ENCODE measurements at places on chromosomes 1 and 21.

GRCh38 chr21:35071347-35071746 lies 22.2 kb upstream of the RUNX1 start:
- no peak for DNase-seq

GRCh38 chr1:67632811-67633655 lies 52.0 kb upstream of the GADD45A start:
- no peak for DNase-seq

- no peak for DNase-seq
These were observed 566.2 kb upstream of the RGS18 start for GRCh38 chr1:191592039-191592438.

- DNase-seq = peak; percentile 58
These were observed 7.7 kb downstream of the AIM2 start for GRCh38 chr1:159068886-159069285.

GRCh38 chr1:20521960-20522861 lies 14.3 kb upstream of the MUL1 start:
- DNase-seq = peak; percentile 79

DNA sequence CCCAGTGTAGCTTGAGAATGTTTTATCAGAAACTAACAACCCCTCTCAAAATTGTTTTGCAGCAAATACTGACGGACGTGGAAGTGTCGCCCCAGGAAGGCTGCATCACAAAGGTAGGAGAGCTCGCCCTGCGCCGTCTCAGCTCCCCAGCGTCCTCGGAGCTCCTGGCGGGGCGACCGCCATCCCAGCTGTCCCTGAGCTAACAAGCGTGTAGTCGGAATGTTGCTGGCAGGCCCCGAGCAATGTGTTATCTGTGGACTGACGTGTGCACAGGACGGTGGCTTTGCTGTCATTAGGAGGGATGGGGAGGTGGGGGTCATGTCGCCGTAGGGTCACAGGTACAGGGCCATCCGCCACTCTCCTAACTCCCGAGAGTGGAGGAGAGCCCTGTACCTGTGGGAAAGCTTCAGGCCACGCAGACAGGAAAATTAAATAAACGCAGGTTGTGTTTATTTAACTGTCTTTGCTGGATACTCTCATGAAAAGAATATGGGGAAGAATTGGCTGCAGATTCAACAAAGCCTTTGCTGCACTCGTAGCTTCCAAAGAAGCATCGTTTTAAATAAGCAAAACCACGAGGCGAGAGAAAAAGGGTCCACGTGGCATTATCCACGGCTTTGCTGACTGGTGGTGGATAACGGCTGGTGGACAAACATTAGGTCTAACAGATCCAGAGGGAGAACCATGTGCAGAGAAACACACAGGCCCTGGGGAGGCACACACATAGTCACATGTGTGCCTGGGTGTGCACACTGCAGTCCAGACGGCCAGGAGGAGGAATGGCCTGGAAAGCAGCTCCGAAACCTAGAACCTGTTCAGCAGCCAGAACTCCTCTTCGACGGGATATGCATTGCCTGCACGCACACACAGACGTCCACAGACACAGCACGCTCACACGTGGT lies 175.3 kb downstream of the PRDM16 start:
- no peak for DNase-seq

- peak; percentile 44 for DNase-seq
These were observed 77.0 kb downstream of the CTH start for GRCh38 chr1:70487910-70488665.

GRCh38 chr1:242754926-242755325 lies 230.4 kb upstream of the PLD5 start:
- DNase-seq = no peak

- no peak for DNase-seq
These were observed 8.3 kb downstream of the TNR start for GRCh38 chr1:175735144-175735543.

DNA sequence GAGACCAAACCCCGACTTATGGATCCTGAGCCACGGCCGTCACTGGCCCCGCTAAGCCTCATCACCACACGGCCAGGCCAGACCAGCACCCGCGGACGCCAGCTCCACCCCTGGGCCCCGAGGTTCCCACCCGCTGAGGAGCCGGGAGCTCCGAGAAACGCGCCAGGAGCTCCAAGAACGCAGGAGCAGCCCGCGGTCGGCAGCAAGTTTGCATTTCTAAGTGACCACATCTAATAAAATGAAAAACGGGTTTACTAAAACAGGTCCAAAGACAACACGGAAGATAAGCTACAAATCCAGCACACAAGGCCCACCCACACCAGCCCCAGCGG lies 8.1 kb upstream of the C1QTNF12 start:
- DNase-seq = no peak

DNA sequence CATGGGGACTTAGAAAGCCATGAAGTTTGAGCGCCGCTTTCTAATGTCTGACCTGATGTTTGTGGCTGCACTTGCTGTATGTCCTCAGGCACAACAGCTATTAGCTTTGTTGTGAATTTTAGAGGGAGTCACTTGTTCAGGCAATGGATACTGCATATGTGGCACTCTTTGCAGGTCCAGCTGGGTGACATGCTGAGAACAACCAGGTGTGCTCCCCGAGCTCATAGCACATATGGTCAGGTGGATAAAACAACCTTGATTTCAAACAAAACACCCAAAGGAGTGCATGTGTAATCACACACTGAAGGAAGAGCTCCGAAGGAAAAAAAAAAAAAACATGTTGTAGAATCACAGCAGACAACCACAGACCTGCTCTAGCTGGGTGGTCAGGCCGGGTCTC lies 178.6 kb downstream of the BACH1 start:
- no peak for DNase-seq

GRCh38 chr1:243499248-243499647 lies 243.4 kb downstream of the SDCCAG8 start:
- no peak for DNase-seq

DNA sequence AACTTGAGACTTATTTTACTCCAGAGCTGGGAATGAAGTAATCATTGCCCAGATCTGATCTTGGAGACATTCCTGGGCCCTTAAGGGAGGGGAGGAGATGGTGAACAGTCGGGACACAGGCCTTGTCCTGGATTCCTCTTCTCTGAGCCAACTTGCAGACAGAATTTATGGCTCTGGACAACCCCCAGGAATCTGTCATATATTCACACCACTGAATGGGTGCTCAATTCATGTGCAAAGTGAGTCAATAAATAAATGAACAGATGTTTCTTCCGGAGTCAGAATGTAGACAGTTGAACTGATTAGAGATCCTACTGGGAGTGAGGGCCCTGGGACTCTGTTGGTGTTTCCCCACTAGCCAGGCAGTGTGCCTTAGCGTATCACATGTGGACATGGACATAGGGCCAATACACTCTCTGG lies 2.6 kb downstream of the TUFT1 start:
- DNase-seq = peak; percentile 98

DNA sequence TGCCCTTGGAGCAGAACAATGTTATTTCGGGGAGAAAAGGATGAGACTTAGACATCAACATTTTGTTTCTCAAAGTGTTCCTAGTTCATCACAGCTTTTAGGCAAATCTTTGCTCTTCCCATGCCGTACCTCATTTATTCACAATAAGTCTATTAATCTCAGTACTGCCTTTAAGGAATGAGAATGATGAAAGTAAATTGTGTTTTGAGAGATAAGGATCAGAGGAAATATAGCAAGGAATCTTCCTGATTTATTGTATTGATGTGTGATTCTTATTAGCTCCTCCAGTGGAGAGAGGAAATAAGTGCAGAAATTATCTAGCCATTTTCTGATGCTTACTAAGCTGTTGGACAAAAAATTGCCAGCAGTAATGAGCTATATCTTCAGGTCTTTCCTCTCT lies 2.0 kb downstream of the POLR3C start:
- no peak for DNase-seq

GRCh38 chr1:207867136-207868109 lies 43.5 kb downstream of the CD34 start:
- no peak for DNase-seq

DNA sequence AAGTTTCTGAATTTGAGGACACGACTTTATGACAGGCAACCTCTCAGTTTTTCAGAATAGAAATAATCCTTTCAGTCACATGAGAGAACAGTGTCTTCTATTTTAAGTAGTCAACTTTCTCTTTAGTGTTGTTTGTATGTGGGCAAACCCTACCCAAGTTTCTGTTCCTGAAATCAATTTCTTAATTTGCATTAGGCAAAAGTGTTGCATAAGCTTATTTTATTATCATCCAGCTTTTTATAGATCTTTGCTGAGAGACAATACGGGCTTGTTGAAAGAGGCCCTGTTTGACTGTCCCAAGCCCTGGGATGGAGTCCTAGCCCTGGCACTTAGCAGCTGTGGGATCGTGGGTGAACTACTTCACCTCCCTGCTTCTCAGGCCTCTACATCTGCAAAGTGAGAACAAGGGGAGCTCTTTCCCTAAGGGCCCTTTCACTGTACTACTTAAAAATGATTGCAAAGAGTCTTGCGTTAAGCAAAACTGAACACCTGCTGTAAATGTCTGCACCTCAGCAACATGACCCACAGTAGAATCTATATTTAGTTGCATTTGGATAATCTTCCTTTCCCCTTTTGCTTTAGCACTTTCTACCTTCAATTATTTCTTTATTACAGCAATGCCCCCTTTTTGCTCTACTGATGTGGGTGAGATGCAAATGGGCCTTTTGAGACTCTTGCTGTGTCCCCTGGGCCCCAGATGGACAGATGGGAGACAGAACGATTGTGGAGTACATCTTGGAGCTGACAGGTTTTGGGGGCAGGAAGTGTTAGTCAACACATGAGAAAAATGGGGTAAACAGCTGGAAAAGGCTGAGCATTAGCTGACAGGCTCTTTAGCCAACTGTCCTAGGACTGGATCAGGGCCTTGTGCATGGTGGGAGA lies 41.0 kb upstream of the SCAF4 start:
- DNase-seq = no peak

GRCh38 chr1:79681382-79681781 lies 674.9 kb upstream of the ADGRL4 start:
- DNase-seq = no peak

GRCh38 chr1:17207046-17207445 lies 2.1 kb downstream of the PADI1 start:
- no peak for DNase-seq

- DNase-seq = peak; percentile 86
These were observed 25.7 kb downstream of the TMPRSS2 start for GRCh38 chr21:41482301-41482700.

DNA sequence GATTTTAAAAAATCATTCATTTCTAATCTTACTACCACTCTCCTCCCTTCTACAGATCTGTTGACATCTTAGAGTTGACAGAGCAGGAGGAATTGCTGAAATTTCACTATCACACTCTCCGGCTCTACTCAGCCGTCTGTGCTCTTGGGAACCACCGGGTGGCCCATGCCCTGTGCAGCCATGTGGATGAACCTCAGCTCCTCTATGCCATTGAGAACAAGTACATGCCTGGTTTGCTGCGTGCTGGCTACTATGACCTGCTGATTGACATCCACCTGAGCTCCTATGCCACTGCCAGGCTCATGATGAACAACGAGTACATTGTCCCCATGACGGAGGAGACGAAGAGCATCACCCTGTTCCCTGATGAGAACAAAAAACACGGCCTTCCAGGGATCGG lies 276.7 kb downstream of the ZP4 start:
- DNase-seq = no peak

- no peak for DNase-seq
These were observed 19.4 kb downstream of the PRPF38A start for GRCh38 chr1:52423771-52424170.

DNA sequence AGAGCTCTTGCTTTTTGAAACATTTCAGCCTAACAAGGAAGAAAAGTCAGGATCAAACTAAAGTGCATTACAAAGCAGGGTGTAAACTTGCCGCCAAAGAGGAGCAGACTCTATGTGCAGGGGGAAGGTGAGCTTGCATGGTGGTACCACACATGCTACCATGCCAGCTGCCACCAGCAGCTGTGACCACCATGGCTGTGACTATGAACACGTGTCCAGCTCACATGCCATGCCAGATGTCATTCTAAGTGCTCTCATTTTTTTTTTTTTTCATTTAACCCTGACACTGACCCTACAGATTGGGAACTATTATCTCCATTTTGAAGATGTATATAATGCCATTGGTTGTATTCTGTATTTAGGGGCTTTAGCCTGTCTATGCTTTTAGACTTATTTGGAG lies 79.0 kb downstream of the PCP4 start:
- DNase-seq = no peak

DNA sequence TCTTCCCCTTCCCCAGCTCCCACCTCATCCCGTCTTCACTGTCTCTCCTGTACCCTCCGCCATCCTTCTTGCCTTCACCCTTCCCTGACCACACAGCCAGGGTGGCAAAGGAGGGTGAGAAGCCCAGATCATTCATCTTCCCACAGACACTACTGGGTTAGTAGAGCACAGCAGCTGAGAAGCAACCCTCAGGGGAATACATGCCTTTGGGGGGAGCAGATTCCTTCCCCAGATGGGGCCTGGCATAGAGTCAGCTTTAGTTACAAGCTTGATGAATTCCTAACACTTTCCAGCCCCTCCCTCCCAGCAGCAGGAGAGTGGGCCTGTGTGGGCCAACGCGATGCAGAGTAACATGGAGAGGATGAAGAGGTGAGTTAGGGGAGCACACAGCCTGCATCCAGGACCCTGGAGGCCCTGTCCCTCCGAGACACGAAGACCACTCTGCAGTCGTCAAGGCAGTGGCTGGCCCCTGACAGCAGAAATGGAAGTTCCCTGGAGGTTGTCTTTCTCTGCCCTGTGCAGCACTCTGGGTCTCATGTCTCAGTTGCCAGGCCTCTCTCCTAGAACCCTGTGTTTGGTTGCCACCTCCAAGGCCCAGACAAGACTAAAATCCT lies 8.8 kb upstream of the BTG2 start:
- peak; percentile 84 for DNase-seq

DNA sequence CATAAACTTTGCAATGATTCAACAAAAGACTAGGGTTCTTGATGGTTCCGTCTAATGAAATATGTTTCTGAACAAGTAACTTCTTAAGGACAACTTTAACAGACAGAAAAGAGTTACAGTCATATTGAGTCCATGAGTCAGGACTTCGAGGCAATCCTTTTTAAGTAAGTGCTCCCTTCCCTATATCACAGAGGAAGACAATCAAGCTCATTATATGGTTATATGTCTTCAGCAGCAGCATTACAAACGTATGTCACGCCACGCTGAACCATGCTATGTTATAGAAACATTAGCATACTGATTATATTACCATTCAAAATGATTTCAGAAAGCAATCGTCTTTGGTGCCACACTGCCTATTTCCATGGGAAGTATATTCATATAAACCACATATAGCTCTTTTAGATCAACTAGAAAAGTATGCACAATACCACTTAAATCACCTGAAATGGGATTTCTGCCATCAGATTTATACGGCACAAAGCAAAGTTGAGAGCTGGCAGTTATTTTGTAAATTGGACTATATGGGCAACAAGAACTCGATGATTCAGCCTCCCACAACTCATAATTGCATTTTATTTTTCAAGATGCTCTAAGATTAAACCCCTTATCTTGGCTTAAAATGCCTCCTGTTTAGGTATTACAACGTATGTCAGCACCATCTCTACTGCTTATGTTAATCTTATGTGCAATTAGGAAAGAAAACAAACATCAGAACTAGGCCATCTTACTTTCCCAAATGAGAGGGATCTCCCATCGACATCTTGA lies 111.3 kb upstream of the SAMSN1 start:
- no peak for DNase-seq

DNA sequence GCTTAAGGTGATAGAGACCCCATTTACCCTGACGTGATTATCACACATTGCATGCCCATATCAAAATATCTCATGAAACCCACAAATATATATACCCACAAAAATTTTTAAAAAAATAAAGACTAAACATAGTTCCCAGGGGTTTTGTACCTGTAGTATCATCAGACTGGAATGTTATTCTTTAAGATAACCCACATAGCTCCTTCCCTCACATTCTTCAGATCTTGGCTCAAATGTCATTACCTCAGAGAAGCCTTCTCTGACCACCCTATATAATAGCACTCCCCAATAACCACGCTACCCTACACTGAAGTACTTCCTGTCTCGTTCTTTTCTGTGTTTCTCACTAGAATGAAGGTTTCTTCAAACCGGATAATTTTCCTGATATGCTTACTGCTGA lies 138.3 kb upstream of the SNX7 start:
- peak; percentile 31 for DNase-seq

Measured in fibroblast of upper back skin (primary cell).